ENCODE measurements at places on chromosomes 7 and 10.
A peak's percentile ranks its signal among the peaks of the same experiment; 100 is the strongest.

DNA sequence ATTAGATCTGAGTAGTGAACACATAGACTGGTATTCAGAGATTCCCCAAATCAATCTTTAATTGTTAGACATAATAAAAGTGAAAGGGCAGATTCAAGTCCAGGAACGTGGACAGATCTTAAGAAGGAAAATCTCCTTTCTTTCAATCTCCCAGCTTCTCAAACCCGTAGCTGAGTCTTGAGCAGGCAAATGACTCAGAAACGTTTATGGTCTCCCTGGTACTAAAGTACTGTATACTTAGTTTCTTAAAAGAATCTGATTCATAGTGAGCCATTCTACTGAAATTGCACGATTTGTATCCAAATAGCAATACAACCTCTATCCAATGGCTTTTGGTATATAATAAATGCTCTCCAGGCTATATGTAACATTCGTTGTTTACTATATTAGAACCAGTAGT, 140.4 kb upstream of the RHEB start:
- no peak for DNase-seq

DNA sequence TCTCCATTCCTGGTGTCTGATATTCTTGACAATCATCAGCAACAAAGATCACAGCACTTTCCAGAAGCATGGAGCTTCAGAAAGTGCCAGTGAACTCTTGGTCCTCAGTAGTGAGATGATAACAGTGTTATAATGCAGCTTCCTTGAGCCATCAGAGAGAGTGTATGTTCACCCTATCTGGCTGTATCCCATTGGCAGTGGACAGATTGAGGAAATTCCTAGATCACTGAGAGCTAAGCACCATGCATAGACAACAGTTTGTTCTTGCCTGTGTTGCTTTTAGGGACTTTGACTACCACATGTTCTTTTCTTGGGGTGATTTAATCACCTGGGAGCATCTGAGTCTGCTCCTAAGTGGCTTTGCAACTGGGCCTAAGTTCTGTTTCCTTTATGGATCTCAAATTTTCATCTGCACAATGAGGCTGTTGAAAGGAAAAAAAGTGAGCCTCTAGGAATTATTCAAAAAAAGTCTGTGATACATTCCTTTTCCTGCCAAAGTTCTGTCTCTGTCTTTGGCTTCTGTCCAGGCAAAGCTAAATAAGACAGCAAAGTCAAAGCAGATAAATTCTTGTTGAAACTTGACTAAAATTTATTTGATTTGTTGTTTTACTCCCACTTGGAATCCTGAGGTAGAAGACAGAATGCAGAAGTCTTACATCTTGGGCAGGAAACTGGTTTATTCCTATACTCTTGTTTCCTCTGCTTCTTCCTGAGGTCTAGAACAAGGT, 14.5 kb upstream of the ZNF282 start:
- DNase-seq, result no peak

DNA sequence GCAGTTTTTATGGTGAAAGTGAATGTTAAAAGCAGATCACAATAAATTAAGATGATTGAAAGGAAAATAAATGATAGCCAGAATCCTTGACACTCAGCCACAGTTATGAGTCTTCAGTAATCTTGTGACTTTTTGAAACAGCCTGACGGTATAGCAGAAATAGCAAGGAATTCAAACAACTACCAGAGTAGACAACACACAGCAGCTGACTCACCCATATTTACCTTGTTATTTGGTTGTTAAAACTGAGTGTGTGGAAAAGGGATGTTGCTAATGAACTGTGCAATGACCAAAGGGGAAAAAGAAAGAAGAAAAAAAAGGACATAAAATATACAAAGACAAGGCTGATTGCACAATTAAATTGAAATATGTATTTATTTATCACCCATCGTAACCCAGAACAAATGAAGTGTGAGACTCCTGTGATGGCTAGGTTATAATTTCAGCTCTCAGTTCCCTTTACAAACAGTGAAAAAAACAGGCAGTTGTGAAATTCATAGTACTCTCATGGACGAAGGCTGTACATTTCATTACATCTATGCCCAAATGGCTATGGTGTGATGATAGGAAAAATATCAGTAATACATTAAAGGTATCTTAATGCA, 1023.0 kb upstream of the SORCS1 start:
- no peak for DNase-seq

- no peak for DNase-seq
Measured at GRCh38 chr7:27138472-27138871, 5.0 kb downstream of the HOXA5 start.

GRCh38 chr7:134891696-134892678, 94.3 kb upstream of the AGBL3 start:
- DNase-seq, result no peak

DNA sequence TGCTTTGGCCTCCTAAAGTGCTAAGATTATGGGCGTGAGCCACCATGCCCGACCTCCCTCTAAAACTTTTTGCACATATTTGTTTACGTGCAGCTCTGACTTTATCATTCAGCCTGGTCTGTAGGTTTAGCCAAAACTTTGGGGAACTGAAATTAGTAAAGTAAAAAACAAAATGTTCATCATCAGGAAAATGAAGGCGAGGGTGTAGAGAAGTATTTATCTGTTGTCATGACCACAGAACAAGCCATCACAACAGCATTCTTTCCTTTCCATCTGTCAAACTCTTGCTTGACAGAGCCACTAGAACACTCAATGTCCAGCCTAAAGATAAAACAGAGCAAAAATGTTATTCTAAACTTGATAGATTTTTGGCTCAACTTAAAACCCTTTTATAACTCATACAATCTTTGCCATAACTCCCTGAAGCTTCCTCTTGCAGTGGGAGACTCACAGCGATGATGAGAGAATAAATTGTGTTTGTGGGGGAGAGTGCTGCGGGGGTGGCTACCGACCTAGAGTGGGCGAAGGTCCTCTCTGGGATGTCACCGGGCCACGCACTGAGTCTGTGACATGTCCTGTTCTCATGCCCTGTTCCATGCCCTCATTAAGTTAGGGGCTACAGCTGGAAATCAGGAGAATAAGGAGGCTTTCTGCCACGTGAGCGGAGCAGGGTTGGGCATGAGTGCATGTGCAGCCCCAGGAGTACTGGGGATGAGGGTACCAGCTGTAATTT, 58.6 kb upstream of the MKRN1 start:
- DNase-seq, result no peak

DNA sequence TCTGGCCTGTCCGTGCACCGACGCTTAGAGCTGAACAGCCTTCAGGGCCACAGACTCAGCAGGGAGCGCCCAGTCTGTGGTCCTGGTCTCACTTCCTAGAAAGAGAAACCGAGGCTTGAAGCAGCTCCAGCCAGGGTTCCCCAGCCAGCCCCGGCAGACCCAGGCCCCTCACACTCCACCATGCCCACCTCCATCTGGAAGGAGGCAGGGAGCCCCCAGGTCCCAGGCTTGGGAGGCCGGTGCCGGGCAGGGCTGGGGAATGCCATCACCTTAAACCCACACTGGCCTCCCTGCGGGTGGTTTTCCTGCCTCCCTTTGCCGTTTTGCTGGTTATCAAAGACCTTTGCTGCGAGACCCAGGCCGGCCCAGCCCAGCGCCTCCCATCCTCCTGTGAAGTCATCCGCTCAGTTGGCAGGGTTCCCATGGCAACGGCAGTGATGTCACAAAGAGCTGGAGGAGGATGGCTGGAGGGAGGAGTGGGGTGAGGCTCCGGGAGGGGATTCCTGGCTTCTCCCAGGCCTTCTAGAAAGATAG, 24.0 kb downstream of the ELFN1 start:
- DNase-seq, result peak; percentile 9

GRCh38 chr10:35442028-35442427, 105.7 kb downstream of the CCNY start:
- no peak for DNase-seq

All from NCI-H1105 treated with DMSO at 0.1 percent for 48 hours (cell line).